ENCODE measurements at places on chromosomes 16 and 17.

GRCh38 chr17:48522031-48522653 is 8.7 kb downstream of the HOXB1 start:
- no peak overlapping the region for H3K4me3 ChIP-seq
- peaks cover 7% of the 10 kb centered on the region for H3K4me1 ChIP-seq
- no peak overlapping the region for H3K27ac ChIP-seq
- no peak for DNase-seq

- peaks cover 31% of the 10 kb centered on the region for H3K27me3 ChIP-seq
- DNase-seq, result no peak
- no peaks in the 10 kb centered on the region for H3K4me1 ChIP-seq
- no peaks in the 10 kb centered on the region for H3K36me3 ChIP-seq
Observed at GRCh38 chr16:79560318-79560717, 40.2 kb downstream of the MAF start.

- peaks cover 2% of the 10 kb centered on the region for H3K4me1 ChIP-seq
- H3K4me3 ChIP-seq, result no peak overlapping the region
- H3K27me3 ChIP-seq, result peaks cover 4% of the 10 kb centered on the region
- H3K27ac ChIP-seq, result no peak overlapping the region
- H3K36me3 ChIP-seq, result no peaks in the 10 kb centered on the region
Observed at GRCh38 chr17:44942456-44942855, 5.1 kb downstream of the KIF18B start.

GRCh38 chr17:76726776-76727718 is at the start of gene METTL23:
TSS of gene METTL23 (plus strand) at chr17:76726839. CDS start at chr17:76729711, 2,872 bp downstream.
- H3K36me3 ChIP-seq, result peaks cover 41% of the 10 kb centered on the region
- peak within 1 kb of the TSS; percentile 97 for H3K4me3 ChIP-seq
- peak; percentile 84 for DNase-seq
- peak within 1 kb of the TSS; percentile 98 for H3K27ac ChIP-seq

DNA sequence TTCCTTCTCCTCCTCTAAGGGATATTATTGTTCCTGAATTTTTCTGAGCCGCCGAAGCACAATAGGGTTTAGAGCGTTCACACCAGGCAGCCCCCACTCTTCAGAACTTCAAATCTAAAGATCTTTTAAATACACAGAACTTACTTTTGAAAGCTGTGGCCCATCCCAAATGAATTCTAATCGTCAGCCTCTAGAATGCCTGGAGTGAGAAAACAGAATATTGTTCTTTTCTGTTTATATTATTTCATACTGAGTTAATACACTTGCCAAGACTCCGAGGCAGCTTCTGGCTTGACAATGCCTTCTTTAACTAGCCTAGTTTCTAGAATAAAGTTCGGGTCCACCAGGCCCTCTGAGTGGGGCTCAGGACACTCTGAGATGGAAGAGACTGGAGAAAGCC is 405.6 kb downstream of the WWOX start:
- no peaks in the 10 kb centered on the region for H3K27me3 ChIP-seq
- peaks cover 3% of the 10 kb centered on the region for H3K4me1 ChIP-seq
- H3K36me3 ChIP-seq, result no peaks in the 10 kb centered on the region

- H3K27ac ChIP-seq, result no peak overlapping the region
- H3K4me1 ChIP-seq, result peaks cover 51% of the 10 kb centered on the region
- peaks cover 11% of the 10 kb centered on the region for H3K36me3 ChIP-seq
- no peak overlapping the region for H3K4me3 ChIP-seq
Observed at GRCh38 chr16:88478889-88479792, 26.1 kb downstream of the ZFPM1 start.

DNA sequence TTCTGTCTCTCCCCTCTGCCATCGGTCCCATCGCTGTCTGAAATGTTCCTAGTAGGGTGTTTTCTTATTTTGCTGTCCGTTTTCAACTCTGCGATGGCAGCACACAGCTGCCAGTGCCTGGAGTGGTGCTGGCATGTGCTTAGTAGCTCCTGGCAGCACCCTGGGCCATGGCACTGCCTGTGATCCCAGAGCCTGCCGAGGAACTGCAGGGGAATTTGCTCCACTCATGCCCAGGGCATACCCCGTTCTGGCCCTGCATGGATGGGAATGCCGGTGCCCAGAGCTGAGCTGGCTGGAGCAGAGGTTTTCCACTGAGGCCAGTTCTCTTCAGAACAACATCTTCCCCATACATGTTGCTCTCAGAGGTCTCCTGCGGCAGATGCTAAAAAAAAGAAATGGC is 43.1 kb downstream of the GPT2 start:
- H3K4me3 ChIP-seq, result no peak overlapping the region
- peaks cover 24% of the 10 kb centered on the region for H3K36me3 ChIP-seq
- H3K4me1 ChIP-seq, result peaks cover 7% of the 10 kb centered on the region
- H3K27me3 ChIP-seq, result no peaks in the 10 kb centered on the region
- no peak for DNase-seq

DNA sequence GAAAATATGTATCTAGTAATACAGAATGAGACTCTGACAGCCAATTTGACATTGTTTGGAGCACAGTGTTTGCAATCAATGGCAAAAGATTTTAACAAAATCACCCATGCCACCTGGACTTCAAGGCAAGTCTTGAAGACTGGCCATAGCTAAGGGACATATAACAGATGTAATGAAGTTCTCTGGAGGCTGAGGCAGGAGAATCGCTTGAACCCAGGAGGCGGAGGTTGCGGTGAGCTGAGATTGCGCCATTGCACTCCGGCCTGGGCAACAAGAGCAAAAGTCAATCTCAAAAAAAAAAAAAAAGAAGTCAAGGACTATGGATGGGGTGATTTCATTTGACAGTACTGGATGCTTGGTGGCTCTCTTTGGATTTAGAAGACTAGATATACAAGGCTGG is 5.6 kb upstream of the BPTF start:
- H3K36me3 ChIP-seq, result no peaks in the 10 kb centered on the region
- no peak overlapping the region for H3K27ac ChIP-seq
- no peak for DNase-seq
- H3K4me3 ChIP-seq, result no peak overlapping the region
- peaks cover 22% of the 10 kb centered on the region for H3K4me1 ChIP-seq

- peak overlapping the region; percentile 95 for H3K4me3 ChIP-seq
- H3K27me3 ChIP-seq, result no peaks in the 10 kb centered on the region
- peaks cover 19% of the 10 kb centered on the region for H3K36me3 ChIP-seq
Observed at GRCh38 chr16:66881014-66881417, 701 bp downstream of the PDP2 start.

DNA sequence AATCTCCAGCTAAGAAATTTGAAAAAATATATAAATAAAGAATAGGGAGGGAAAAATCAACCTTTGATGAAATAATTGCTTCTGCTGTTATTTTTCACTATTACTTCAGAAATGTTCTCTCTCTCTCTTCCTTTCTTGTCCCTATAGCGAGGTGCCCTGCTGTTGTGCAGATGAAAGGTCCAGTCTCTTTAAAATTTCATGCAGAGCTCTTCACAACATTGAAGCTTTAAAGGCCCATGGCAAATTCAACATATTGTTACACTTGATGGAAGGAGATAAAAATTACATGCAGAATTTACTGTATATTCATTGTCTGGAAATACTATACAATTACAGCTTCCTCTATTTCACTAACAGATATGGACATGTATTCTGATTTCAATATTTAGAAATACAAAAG is 86.4 kb upstream of the PSMD7 start:
- H3K4me3 ChIP-seq, result no peak overlapping the region
- H3K27ac ChIP-seq, result no peak overlapping the region
- DNase-seq, result no peak
- no peaks in the 10 kb centered on the region for H3K4me1 ChIP-seq

GRCh38 chr16:70746708-70747424 is 54.1 kb downstream of the VAC14 start:
- DNase-seq, result no peak
- H3K36me3 ChIP-seq, result peaks cover 60% of the 10 kb centered on the region
- no peaks in the 10 kb centered on the region for H3K27me3 ChIP-seq
- H3K4me3 ChIP-seq, result no peak overlapping the region

- no peak for DNase-seq
- peaks cover 6% of the 10 kb centered on the region for H3K27me3 ChIP-seq
- no peak overlapping the region for H3K27ac ChIP-seq
- peaks cover 11% of the 10 kb centered on the region for H3K4me1 ChIP-seq
Observed at GRCh38 chr17:19242323-19242722, 5.2 kb downstream of the EPN2 start.

- peaks cover 41% of the 10 kb centered on the region for H3K4me1 ChIP-seq
- no peaks in the 10 kb centered on the region for H3K27me3 ChIP-seq
- peak overlapping the region; percentile 91 for H3K4me3 ChIP-seq
- peak overlapping the region; percentile 99 for H3K27ac ChIP-seq
- no peak for DNase-seq
Observed at GRCh38 chr17:67364847-67365737, 1.3 kb downstream of the PSMD12 start.

GRCh38 chr17:73489333-73489732 is 154.9 kb downstream of the SDK2 start:
- DNase-seq, result no peak
- H3K27me3 ChIP-seq, result no peaks in the 10 kb centered on the region
- peaks cover 3% of the 10 kb centered on the region for H3K4me1 ChIP-seq
- H3K27ac ChIP-seq, result no peak overlapping the region
- peaks cover 13% of the 10 kb centered on the region for H3K36me3 ChIP-seq
- no peak overlapping the region for H3K4me3 ChIP-seq

DNA sequence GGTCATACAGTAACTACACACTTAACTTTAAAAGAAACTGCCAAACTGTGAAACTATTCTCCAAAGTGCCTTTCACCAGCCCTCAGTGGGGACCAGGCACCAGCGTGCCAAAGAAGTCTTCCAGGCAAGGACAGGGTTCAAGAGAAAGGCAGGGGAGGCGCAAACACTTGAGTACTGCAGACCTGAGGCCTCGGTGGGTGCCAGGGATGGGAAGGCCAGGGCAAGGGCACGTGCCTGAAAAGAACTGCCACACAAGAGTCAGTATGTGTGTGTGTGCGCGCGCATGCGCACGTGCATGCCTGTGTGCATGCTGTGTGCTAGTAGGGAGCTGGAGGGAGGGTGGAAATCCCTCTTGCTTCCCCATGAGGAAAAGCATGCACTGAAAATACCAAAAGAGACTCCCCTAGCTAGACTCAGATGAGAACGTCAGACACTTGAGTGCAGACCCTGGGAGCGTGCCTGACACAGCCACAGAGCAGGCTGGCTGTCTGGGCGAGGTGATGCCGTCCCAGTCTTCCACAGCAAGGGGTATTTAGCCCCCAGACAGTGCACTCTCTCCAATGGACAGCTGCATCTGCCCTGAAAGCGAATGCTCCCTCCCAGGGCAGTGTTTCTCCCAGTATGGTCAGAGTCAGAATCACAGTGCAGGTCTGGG is 40.1 kb upstream of the GSG1L start:
- no peaks in the 10 kb centered on the region for H3K4me1 ChIP-seq
- H3K36me3 ChIP-seq, result peaks cover 56% of the 10 kb centered on the region
- no peak for DNase-seq
- H3K27ac ChIP-seq, result peak overlapping the region; percentile 25

DNA sequence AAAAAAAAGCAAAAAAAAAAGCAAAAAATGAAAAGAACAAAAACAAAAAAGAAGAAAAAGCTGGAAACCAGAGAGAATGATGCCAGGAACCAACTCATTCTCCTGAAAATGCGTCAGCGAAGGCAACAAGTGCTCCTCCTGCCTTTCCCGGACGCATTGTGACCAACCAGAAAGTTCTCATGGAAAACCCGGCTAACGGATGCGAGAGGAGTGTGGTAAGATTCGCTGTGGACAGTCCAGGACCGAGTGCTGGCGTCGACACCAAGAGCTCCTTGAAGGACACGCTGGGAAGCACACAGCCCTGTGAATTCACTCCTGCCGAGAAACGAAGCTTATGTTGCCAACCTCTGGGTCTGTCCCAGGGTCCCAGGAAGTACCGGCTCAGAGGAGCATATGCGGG is 43.4 kb downstream of the METRNL start:
- no peak for DNase-seq
- peaks cover 58% of the 10 kb centered on the region for H3K4me1 ChIP-seq
- no peak overlapping the region for H3K27ac ChIP-seq
- H3K36me3 ChIP-seq, result no peaks in the 10 kb centered on the region

DNA sequence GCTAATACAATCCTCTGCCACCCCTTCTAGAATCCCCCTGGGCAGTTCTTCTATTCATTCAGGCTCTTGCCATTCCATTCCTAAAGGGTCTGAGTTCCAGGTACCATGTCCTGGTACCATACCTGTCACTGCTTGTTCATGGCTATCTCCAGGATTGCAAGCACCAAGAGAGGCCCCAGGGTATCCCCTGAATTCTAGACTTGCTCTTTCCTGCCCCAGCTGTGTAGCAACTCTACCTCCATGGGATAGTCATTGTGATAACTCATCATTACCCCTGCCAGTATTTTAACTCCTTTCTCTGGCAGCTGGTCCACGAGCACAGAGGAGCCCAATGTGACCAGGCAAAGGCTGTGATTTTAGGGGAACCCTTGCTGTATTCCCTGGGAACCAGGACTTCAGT is 143.7 kb upstream of the CDH5 start:
- no peak overlapping the region for H3K27ac ChIP-seq
- no peaks in the 10 kb centered on the region for H3K4me1 ChIP-seq
- no peak for DNase-seq
- peaks cover 9% of the 10 kb centered on the region for H3K27me3 ChIP-seq

DNA sequence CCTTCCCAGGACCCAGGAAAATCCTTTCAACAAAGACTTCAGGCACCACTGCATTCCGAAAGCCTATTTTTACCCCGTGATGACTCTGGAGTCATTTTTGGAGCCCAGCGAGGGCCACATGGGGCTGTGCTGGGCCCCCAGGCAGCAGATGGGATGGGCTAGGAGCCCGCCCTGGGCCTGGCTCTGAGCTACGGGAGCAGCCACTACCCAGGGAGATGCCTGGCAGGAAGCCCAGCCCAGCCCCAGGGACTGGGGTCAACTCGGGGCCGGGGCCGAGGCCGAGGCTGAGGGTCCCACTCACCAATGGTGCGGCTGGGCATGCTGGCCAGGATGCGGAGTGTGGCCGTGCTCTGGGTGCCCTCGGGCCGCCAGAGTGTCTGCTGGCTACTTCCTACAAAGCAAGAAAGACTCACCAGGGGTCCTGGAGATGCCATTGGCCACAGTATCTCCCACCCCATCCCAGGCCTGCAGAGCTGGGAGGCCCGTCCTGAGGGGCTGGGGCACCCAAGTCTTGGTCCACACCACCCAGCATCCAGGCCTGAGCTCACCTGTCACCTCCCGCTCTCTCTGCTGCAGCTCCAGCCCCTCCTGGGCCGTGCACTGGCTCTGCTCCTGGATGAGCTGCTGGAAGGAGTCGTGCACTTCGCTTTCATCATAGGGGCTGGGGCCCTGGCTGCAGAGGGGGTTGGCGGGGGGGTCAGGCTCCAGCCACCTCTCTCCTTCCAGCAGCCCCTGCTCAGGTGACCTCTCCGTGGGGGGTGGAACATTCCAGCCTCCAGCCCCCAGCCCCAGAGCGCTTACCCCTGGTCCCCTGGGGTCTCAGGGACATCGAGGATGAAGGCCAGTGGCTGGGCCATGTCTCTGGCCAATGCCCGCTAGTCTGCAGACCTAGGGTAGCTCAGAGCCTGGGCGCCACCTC is 2.3 kb downstream of the TMC6 start:
- H3K27ac ChIP-seq, result peak overlapping the region; percentile 98
- H3K36me3 ChIP-seq, result peaks cover 67% of the 10 kb centered on the region
- peak overlapping the region; percentile 97 for H3K4me3 ChIP-seq
- peaks cover 94% of the 10 kb centered on the region for H3K4me1 ChIP-seq

GRCh38 chr16:85428168-85428898 is 184.8 kb upstream of the GSE1 start:
- no peak overlapping the region for H3K27ac ChIP-seq
- no peak for DNase-seq
- H3K4me1 ChIP-seq, result no peaks in the 10 kb centered on the region
- H3K36me3 ChIP-seq, result no peaks in the 10 kb centered on the region

GRCh38 chr17:51673070-51673469 is 412.7 kb downstream of the UTP18 start:
- no peak overlapping the region for H3K4me3 ChIP-seq
- H3K27ac ChIP-seq, result no peak overlapping the region
- H3K4me1 ChIP-seq, result no peaks in the 10 kb centered on the region
- no peak for DNase-seq
- no peaks in the 10 kb centered on the region for H3K36me3 ChIP-seq
